ENCODE measurements at places on chromosomes 6 and 20.
A peak's percentile ranks its signal among the peaks of the same experiment; 100 is the strongest.

GRCh38 chr20:36827541-36828279 is 48.2 kb upstream of the TLDC2 start:
- no peaks in the 10 kb centered on the region for H3K27me3 ChIP-seq
- no peaks in the 10 kb centered on the region for H3K4me1 ChIP-seq
- no peak overlapping the region for H3K27ac ChIP-seq
- peaks cover 2% of the 10 kb centered on the region for H3K36me3 ChIP-seq

DNA sequence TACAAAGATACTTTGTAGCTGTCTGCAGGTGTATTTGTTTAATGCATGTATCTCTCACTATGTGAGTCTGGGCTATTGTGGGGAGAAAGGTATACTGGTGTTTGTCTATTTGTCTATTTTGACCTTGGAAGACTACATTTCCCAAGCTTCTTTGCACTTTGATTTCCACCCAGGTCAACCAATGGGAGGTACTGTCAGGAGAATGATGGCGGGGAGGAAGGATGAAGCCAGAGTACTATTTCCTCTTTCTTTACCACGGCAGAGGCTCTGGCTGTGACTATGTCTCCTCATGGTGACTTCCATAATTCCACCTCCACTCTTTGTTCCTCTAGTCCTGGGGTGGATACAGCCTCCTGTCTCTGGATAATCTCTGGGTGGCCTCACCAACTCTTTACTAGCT is 23.1 kb downstream of the LBP start:
- no peaks in the 10 kb centered on the region for H3K4me1 ChIP-seq
- H3K27ac ChIP-seq: no peak overlapping the region
- no peak overlapping the region for H3K4me3 ChIP-seq
- DNase-seq: no peak
- peaks cover 10% of the 10 kb centered on the region for H3K27me3 ChIP-seq
- H3K36me3 ChIP-seq: no peaks in the 10 kb centered on the region

GRCh38 chr20:41150664-41151063 is 13.3 kb downstream of the PLCG1 start:
- peaks cover 3% of the 10 kb centered on the region for H3K36me3 ChIP-seq
- DNase-seq: peak; percentile 19
- no peaks in the 10 kb centered on the region for H3K27me3 ChIP-seq
- peak overlapping the region; percentile 82 for H3K4me3 ChIP-seq

- H3K4me3 ChIP-seq: peak overlapping the region; percentile 84
- H3K4me1 ChIP-seq: peaks cover 31% of the 10 kb centered on the region
- H3K27me3 ChIP-seq: no peaks in the 10 kb centered on the region
- H3K27ac ChIP-seq: peak overlapping the region; percentile 83
- no peak for DNase-seq
Measured at GRCh38 chr20:36629719-36630681, 16.0 kb downstream of the SLA2 start.

DNA sequence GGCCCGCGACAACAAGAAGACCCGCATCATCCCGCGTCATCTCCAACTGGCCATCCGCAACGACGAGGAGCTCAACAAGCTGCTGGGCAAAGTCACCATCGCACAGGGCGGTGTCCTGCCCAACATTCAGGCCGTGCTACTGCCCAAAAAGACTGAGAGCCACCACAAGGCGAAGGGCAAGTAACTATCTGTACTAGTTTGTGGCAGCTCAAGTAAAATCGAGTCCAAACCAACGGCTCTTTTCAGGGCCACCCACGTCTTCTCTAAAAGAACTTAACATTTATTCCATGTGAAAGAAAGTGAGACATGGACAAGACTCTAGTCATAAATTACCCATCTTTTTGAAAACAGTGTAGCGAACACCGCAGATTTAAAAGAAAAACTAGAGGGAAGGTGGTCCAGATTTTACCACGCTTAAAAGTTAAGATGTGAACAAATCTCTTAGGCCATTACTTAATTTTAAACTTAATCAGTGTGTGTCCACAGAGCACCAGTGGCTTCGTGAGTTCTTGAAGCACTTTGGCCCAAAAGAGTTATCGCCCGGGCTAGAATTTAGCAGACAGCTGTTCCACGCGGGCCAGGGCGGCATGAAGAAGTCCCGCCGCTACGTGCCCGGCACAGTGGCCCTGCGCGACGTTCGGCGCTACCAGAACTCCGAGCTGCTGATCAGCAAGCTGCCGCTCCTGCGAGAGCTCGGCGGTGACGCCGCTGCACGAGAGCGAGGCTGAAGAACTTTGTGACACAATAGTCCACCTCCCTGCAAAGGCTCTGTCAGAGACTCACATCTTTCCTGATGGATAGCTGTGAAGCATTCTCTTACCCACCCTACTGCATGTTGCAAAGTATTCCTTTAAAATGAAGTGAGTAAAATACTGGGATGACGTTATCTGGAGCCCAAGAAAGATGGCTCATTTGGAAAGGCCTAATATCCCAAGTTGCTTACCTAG is 113.9 kb upstream of the PRSS16 start:
- H3K27ac ChIP-seq: no peak overlapping the region
- DNase-seq: peak; percentile 49
- no peaks in the 10 kb centered on the region for H3K27me3 ChIP-seq

GRCh38 chr6:151494936-151495320 is 1.1 kb downstream of the CCDC170 start:
- H3K27me3 ChIP-seq: peaks cover 47% of the 10 kb centered on the region
- no peak for DNase-seq
- H3K4me3 ChIP-seq: peak overlapping the region; percentile 84
- peaks cover 7% of the 10 kb centered on the region for H3K36me3 ChIP-seq
- H3K4me1 ChIP-seq: peaks cover 10% of the 10 kb centered on the region

- H3K27ac ChIP-seq: no peak overlapping the region
- no peaks in the 10 kb centered on the region for H3K4me1 ChIP-seq
- H3K36me3 ChIP-seq: no peaks in the 10 kb centered on the region
- DNase-seq: no peak
- H3K4me3 ChIP-seq: no peak overlapping the region
- H3K27me3 ChIP-seq: peaks cover 28% of the 10 kb centered on the region
Measured at GRCh38 chr6:87846434-87846833, 144.4 kb upstream of the AKIRIN2 start.

DNA sequence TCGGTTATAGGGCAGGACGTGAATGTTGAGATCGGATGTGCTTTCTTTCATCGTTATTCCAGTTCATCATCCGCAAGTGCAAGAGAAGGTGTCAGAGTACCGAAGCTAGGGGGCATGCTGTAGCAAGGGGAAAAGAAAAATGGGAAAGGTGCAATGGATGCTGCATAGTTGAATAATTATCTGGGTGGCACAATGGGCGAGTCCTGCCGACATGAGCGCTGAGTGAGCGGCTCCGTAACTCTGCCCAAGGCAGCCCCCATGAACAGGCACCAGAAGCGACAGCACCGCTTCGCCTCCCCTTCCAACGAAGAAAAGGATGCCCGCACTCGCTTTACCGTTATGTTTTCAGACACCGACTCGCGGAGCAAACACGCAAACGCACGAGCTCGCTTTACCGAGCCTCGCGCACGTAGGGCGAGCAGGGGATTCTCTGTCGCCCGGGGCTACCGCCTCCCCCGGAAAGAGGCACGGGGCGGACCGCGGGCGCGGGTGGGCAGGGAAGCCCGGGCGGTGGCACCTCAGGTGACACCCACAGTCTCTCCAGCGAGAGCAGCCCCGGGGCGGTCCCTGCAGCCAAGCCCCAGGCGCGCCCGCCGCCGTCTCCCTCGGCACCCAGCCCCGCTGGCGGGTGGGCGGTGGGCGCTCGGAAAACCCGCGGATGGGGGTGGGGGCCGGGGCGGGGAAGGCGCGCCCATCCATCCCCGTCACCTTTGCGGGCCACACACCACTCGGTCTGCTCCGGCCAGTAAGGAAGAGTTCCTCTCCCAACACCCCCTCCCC is 654 bp downstream of the WASF1 start:
- peak overlapping the region; percentile 92 for H3K4me3 ChIP-seq
- H3K27ac ChIP-seq: peak overlapping the region; percentile 86
- peaks cover 11% of the 10 kb centered on the region for H3K4me1 ChIP-seq
- peak; percentile 73 for DNase-seq
- no peaks in the 10 kb centered on the region for H3K36me3 ChIP-seq

GRCh38 chr6:26360451-26361416 is 4.3 kb upstream of the BTN3A2 start:
- H3K27me3 ChIP-seq: no peaks in the 10 kb centered on the region
- peak overlapping the region; percentile 86 for H3K27ac ChIP-seq
- peaks cover 2% of the 10 kb centered on the region for H3K36me3 ChIP-seq
- peak overlapping the region; percentile 84 for H3K4me3 ChIP-seq
- DNase-seq: no peak

- no peaks in the 10 kb centered on the region for H3K4me1 ChIP-seq
- no peak overlapping the region for H3K27ac ChIP-seq
- no peak for DNase-seq
- H3K4me3 ChIP-seq: no peak overlapping the region
Measured at GRCh38 chr6:132143258-132143657, 192.1 kb upstream of the CCN2 start.

DNA sequence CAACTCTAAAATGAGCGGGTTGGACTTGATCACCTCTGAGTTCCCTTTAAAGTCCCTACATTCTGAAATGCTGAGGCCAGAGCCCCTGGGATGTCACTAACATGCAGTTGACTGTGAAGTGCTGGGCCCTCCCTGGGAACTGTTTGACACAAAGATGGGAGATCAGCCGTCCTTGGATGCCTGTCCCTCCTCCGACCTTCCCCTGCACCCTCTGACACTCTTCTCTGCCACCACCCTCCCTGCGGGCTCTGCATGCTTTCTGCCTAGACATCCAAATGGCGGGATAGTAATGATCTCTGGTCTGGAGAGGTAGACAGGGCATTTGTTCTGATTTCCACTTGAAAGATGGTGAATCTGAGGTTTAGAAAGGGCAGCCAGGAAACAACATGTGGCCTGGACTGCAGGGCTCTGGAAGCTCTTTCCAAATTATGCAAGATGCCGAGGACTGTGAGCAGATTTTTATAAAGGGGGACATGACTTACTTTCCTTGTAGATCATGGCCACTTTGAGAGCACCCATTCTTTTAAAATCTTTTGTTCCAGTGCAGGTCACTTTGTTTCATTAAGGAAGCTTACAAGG is 113.2 kb downstream of the ZDHHC14 start:
- peaks cover 8% of the 10 kb centered on the region for H3K27me3 ChIP-seq
- no peak overlapping the region for H3K27ac ChIP-seq
- DNase-seq: no peak
- H3K4me3 ChIP-seq: no peak overlapping the region

- H3K27ac ChIP-seq: no peak overlapping the region
- DNase-seq: no peak
- peaks cover 10% of the 10 kb centered on the region for H3K36me3 ChIP-seq
Measured at GRCh38 chr20:17909869-17910321, 58.7 kb downstream of the SNX5 start.

GRCh38 chr20:25273541-25274358 is 25.9 kb downstream of the PYGB start:
- no peak overlapping the region for H3K4me3 ChIP-seq
- peaks cover 3% of the 10 kb centered on the region for H3K36me3 ChIP-seq
- H3K27me3 ChIP-seq: no peaks in the 10 kb centered on the region
- no peak overlapping the region for H3K27ac ChIP-seq
- DNase-seq: no peak

- H3K27me3 ChIP-seq: peaks cover 18% of the 10 kb centered on the region
- H3K4me3 ChIP-seq: no peak overlapping the region
- no peaks in the 10 kb centered on the region for H3K36me3 ChIP-seq
- no peak overlapping the region for H3K27ac ChIP-seq
Measured at GRCh38 chr20:61125076-61125475, 127.0 kb upstream of the CDH4 start.
